Stimulated activated CD4-positive, alpha-beta T cell treated with anti-CD3 and anti-CD28 coated beads, Interleukin-2, amount 100 ng/mL, for 24 hours (primary cell): ENCODE measurements at places on chromosomes 4 and X.

DNA sequence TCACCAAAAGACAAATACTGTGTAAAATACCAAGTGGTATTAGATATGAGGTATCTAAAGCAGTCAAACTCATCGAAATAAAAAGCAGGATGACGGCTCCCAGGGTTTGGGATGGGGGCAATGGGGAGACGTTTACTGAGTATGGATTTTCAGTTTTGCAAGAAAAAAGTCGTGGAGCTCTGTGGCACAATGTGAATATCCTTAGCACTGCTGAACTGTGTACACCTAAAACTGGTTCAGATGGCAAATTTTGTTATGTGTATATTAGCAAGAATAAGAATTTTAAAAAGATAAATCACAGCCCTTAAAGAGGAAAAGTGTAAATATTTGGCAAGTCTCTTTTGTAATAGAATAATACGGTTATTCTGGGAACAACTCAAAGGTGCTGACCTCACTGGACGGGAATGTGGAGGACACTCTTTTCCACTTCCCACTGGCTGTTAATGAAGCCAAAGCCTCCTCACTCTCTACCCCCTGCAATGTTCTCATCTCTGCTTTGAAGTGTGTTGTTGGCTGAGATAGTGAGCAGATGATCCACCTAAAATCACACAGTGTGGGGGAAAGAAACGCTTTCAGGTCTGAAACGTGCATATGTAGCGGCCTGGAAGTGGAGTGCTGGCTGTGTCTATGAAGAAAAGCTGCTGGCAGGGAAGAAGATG is 49.2 kb downstream of the SEL1L3 start:
- DNase-seq, result no peak

DNA sequence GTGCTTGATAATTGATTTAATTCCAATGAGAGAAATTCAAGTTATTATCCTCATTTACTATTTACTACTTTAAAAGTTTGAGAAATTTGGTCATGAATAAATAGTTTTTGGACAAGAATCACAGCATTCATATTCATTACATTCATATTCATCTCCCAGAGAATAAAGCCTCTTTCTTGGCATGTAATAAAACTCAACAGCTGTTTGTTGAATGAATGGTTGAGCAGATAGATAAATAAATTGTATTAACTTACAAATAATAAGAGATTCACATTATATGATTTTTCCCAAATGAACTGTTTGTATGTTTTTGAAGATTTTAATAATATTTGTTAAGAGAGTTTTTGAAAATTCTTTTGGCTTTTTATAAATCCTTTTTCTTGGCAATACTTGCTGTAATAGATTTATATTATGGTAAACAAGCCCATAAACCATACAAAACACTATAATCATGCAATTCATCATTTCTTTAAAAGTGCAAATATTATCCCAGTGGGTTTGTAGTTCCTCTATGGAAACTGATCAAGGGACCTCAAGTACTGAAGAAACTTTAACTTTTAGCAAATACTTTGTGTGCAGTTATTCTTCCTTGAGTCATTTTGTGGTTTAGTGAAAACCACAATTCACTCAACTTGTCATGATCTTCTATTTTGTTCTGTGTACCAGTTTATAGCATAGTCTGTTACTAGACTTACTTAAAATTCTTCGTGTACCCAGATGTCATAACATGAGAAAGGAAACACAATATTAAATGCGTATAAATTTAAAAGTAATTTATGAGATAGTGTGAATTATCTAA is 371.8 kb downstream of the ADGRL3 start:
- no peak for DNase-seq

- no peak for DNase-seq
Observed at GRCh38 chr4:81740487-81740886, 268.8 kb upstream of the RASGEF1B start.

- DNase-seq, result no peak
Observed at GRCh38 chrX:2495595-2495994, 5.2 kb downstream of the DHRSX start.

- DNase-seq, result no peak
Observed at GRCh38 chr4:52711834-52712250, 39.4 kb downstream of the ERVMER34-1 start.

GRCh38 chrX:55088795-55089489 is at the start of gene PAGE2:
Gene PAGE2, plus strand, starts transcription at chrX:55089018. Its CDS starts 1,003 bp downstream, at chrX:55090021.
- no peak for DNase-seq

- DNase-seq, result no peak
Observed at GRCh38 chr4:186809070-186809469, 85.4 kb upstream of the FAT1 start.

- DNase-seq, result no peak
Observed at GRCh38 chr4:156825074-156825473, 146.5 kb downstream of the PDGFC start.

GRCh38 chr4:52098618-52099017 is 47.5 kb downstream of the SPATA18 start:
- no peak for DNase-seq

GRCh38 chrX:120742946-120743665 is 113.3 kb upstream of the C1GALT1C1 start:
- DNase-seq, result no peak
